Umbilical cord (tissue), 2 donors: ENCODE measurements at places on chromosomes 16 and 17.

GRCh38 chr17:65892912-65893377 is 299.0 kb downstream of the CEP112 start:
- DNase-seq, result no peak

DNA sequence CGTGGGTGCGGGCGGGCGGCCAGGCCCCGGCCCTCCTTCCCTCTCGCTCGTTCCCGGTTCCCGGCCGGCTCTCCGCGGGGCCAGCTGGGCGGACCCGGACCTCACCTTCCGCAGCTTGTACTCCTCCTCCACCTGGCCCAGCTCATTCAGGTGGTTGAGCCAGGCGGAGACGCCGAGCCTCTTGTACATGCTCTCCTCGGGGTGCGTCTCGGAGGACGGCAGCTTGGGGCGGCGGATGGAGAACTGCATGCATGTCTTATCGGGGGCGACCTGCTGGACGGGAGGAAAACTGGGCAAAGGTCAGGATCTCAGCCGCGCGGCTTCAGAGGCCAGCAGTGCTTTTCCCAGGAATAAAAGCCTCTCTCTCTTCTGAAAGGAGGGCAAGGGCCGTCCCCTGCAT is 85.4 kb downstream of the TBC1D16 start:
- DNase-seq, result no peak

- DNase-seq, result no peak
Measured at GRCh38 chr17:82595893-82596292, 52.4 kb downstream of the WDR45B start.

DNA sequence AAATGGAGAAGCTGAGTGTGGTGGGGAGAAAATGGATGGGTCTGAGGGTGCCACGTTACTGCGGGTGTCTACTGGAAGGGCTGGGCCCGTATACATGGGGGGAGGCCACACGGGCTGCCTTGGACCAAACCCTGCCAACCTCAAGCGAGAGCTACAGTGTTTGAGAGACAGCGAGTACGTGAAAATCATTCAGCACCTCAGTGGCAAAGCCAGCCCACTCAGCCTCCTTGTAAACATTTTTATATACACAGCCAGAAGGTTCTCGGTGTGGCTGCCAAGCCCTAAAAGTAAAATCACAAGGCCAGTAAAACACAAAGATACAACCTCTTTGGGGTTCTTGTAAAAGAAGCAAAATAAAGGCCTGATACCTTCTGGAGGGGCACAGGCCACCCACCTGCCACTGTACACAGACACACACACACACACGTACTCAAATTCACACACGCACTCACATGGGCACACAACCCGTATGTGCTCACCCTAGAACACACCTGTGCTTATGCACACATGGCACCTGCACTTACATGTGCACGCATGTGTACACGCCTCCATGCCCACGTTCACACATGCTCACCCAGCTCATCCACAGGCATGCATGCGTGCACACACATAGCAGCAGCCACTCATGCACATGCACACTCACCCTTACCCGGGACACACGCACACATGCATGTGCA is 102.8 kb downstream of the GSG1L start:
- no peak for DNase-seq

GRCh38 chr17:1008008-1008761 is 11.3 kb downstream of the TIMM22 start:
- DNase-seq, result no peak
